Stimulated activated CD4-positive, alpha-beta T cell treated with anti-CD3 and anti-CD28 coated beads, Interleukin-2, amount 100 ng/mL, for 24 hours (primary cell): ENCODE measurements at places on chromosomes 11 and 22.

- DNase-seq = no peak
These were observed 104.5 kb upstream of the RCN1 start for GRCh38 chr11:31986201-31986889.

- no peak for DNase-seq
These were observed 37.4 kb downstream of the COMMD9 start for GRCh38 chr11:36251823-36252222.

GRCh38 chr11:129295746-129296145 lies 79.9 kb upstream of the BARX2 start:
- DNase-seq = no peak

DNA sequence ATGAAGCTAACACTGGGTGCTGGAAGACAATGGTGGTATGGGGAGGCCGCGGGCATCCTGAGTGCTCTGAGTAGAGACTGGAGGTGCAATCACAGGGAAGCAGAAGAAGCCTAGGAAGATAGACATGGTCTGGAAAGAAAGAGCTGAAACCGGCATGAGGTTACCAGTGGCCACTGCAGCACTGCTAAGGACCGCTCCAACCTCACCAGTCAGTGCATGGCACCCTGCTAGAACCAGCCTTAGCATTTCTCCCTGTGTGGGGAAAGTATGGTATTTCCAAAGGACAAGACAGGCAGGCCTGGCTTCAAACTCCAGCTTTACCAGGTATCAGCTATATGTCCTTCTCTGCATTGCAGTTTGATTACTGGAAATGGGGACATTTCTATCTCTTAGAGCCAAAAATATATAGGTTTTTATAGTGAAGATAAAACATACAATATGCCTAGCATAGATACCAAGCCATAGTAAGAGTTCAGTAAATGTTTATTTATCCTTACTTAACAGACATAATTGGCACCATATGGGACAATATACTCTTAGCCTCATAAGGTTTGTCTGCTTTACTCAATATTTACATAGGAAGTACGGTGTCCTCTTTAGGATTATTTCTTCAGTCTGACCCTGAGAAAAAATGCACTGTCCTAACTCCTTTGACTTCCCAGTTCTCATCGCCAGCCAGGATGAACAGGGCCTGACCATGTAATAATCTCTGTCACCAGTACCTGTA lies 231.1 kb downstream of the TENM4 start:
- no peak for DNase-seq

GRCh38 chr22:46136486-46137217 lies 13.7 kb upstream of the PPARA start:
- DNase-seq = no peak

DNA sequence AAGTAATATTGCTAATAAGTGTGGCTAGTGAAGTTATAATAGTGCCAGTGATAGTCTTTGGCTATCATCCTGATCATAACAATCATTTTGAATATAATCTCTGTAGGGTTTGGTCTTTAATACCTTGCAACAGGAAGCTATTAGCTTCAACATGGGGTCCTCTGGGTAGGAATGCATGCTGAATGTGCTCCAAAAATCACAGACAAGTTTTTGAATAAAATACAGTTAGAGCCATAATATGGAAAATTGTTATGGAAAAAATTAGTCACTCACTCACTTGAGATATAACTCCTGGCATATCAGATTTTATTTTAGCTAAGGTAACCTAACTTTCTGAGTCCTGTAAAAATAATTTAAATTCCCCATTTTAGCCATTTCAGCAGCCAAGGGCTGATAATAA lies 95.4 kb upstream of the MTMR2 start:
- no peak for DNase-seq

DNA sequence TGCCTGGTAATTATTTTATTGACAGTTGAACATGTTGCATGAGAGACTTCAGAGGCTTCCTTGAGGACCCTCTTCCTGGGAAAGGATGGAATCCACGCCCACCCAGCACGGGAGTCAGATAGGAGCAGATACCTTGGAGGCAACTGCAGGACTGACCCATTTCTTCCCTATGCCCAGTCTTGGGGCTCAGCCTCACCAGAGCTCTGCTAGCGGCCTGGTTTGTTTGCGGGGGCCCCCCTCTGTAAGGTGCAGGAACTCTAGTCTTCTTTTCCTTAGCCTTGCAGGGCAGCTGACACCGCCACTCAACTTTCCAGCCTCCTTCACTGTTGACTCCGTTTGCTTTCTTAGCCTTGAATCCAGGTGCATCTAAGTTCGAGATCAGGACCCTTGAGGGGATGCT lies 1032.8 kb downstream of the BRD1 start:
- DNase-seq = no peak

- DNase-seq = no peak
These were observed 38.2 kb upstream of the PANX1 start for GRCh38 chr11:94090401-94090800.

DNA sequence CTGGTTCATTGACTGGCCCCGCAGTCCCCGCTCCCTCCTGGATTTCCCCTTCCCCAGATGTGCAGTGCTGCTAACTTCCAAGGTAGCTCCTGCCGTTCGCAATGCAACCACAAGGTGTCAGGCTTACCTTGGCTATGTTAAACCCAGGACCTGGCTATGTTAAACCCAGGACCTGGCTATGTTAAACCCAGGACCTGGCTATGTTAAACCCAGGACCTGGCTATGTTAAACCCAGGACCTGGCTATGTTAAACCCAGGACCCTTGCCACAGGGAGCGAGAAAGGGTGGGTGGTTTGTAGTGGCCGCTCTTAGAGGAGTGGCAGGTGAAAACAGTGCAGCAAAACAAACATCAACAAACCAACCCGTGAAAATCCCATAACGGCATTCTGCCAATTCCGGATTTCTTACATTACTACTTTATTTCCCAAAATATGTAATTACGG lies 2.9 kb upstream of the ADAMTS8 start:
- DNase-seq = peak; percentile 79

GRCh38 chr11:76801225-76801624 lies 18.1 kb downstream of the TSKU start:
- no peak for DNase-seq

DNA sequence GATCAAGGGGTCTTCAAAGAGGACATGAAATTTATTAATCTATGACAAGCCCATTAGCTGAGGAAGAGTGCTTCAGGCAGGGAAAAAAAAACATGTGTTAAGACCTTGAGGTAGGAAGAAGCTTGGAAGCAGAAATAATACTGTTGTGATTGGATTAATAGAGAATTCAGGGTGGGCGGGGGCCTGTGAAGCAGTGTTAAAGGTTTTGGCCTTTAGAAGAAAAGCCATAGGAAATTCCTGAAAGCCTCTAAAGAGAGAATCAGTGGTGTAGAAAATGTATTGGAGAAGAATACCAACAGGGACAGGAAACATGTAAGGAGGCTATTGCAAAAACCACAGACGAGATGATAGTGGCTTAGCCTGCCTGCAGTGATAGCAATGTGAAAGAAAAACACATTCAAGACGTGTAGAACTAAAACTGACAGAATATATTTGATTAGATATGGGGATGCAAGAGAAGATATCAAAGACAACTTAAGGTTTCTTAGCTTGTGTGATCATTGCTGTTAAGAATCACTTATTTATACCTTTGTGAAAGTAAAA lies 404.4 kb upstream of the ANO3 start:
- DNase-seq = no peak
